ENCODE measurements at places on chromosomes 5 and 9.

- DNase-seq = no peak
These were observed 560 bp downstream of the DOCK2 start for GRCh38 chr5:169637549-169638121.

GRCh38 chr5:24367216-24367615, 277.6 kb downstream of the CDH10 start:
- no peak for DNase-seq

GRCh38 chr5:32612134-32612888, 27.0 kb downstream of the SUB1 start:
- DNase-seq = no peak

GRCh38 chr5:131766689-131767088, 30.1 kb downstream of the FNIP1 start:
- DNase-seq = no peak

DNA sequence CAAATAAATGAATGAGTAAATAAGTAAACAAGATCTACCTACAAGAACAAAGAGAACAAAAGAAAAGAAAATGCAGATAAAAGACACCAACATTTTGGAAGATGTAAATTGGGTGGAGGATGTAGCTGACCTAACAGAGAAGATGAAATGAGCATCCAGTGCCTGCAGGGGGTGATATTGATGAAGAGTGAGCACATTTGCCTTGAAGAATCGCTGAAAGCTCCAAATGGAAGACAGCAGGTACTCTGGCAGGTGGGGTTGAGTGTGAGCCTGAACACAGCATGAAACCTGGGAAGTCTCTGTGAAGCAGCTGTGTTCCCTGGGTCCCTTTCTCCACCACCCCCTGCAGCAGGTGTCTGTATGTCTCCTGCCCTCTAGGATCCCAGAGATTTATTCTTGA, 125.6 kb downstream of the NXNL2 start:
- no peak for DNase-seq

GRCh38 chr9:130982636-130983358, 26.2 kb upstream of the LAMC3 start:
- DNase-seq = no peak

GRCh38 chr9:123544007-123544827, 188.2 kb downstream of the CRB2 start:
- DNase-seq = peak; percentile 53

- no peak for DNase-seq
These were observed 9.0 kb upstream of the INPP5E start for GRCh38 chr9:136448655-136449054.

- DNase-seq = no peak
These were observed 44.8 kb downstream of the LURAP1L start for GRCh38 chr9:12819436-12820185.

GRCh38 chr5:132661231-132662003, 3.4 kb downstream of the IL13 start:
- DNase-seq = no peak

DNA sequence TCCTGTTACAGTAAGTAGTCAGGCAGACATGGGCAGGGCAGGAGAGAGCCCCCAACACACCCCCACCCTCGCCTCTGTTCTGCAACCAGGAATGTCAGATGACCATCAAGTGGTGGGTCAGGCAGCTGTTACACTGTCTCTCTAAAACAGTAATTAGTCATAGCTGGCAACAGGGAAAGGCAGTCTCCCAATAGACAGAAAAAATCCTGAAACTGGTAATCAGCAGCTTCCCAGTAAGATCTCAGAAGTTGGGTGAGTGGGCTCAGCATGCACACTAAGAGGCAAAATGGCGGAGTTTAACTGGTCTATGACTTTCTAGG, 90.2 kb downstream of the C5orf15 start:
- DNase-seq = no peak

GRCh38 chr5:132029609-132030330, 18.3 kb upstream of the ACSL6 start:
- DNase-seq = no peak

- DNase-seq = no peak
These were observed 171.4 kb downstream of the RAB3C start for GRCh38 chr5:58754250-58754649.

GRCh38 chr5:59850766-59851165, 42.8 kb downstream of the PDE4D start:
- no peak for DNase-seq

DNA sequence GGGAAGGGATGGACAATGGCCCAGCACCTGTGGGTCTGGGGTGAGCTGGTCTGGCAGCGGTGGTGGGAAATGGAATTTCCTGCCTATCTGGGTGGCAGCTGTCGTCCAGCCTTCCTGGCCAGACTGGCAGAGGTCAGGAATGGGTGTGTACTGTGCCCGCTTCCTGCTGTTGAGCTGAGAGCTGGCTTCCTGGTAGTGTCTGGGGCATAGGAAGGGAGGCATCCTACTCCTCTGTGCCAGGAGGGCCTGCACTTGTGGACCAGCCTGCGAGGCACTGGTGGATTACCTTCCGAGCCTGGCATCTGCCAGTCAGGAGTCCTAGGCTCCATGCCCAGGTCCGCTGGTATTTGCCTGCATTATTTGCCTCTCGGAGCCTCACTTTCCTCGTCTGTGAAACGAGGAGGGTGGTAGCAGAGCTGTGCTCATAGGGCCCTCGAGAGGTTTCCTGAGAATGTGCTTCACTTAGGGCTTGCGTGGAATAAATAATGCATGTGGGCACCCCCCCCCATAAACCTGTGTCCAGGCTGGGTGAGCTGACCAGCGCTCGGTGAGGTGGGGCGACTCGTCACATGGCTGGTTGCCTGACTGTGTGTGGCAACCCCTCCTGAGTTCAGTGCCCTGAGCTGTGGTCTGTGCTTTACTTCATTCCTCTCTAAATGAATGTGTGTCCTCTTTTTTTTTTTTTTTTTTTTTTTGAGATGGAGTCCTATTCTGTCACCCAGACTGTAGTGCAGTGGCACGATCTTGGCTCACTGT, 47.7 kb downstream of the HMCN2 start:
- no peak for DNase-seq

DNA sequence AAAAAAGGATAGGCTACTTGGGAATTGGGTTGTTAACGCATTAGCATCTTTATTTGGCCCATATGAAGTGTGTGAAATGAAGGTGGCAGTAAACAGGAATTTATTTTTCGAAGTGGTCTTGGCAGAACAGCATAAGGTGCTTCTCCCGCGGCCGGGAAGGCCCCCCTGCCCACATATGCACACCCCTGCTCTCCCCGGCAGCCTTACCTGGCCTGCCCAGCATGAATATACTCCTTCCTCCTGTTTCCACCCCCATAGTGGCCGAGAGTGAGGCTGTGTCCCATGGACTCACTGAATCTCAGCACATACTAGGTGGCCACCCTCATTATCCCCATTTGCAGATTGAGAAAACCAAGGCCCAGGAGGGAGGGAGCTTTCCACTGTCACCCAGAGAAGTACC, 54.0 kb upstream of the OLFM1 start:
- DNase-seq = no peak

- no peak for DNase-seq
These were observed 71.8 kb downstream of the HMCN2 start for GRCh38 chr9:130337318-130337717.

DNA sequence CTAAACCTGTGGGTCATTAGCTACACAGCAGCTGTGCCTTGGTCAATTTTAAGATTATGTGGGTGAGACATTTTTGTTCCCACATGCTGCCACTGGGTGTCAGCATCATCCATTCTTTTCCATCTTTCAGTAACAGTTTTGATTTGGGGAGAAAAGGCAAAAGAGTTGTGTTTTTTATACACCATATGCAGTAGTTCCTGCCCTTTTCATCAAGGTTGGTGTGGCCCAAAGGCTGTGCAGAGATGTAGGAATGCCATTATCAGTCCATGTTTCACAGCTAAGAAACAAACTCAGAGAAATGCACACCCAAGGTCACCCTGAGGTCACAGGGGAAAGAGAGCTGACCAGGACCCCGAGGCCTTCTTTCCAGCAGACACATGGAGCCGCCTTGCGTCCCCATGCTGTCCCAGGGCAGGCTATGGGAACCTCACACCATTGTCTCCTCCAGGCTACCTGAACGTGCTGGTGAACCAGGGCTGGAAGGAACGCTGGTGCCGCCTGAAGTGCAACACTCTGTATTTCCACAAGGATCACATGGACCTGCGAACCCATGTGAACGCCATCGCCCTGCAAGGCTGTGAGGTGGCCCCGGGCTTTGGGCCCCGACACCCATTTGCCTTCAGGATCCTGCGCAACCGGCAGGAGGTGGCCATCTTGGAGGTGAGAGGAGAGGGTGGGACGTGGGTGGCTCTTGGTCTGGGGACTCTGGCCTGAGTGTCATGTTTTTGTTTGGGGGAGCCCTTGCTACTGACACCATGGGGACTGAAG, 27.8 kb upstream of the GRPEL2 start:
- peak; percentile 41 for DNase-seq

DNA sequence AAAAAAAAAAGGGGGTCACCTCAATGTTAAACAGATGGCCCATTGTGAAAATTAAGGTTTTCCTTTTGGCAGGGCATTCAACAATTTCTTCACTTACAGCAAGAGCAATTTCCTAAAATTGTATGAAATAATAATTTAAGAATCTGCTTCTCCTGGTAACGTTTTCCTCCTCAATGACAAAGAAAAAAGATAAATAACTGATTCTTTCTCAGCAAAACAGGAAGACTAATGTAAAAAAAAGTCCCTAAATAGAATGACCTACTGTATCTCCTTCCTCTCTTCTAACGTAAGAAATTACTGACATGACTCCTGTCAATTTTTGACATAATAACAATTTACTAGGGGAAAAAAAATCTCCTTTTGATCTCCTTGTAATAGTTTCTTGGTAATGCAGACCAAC, 25.5 kb downstream of the ABHD17B start:
- no peak for DNase-seq

DNA sequence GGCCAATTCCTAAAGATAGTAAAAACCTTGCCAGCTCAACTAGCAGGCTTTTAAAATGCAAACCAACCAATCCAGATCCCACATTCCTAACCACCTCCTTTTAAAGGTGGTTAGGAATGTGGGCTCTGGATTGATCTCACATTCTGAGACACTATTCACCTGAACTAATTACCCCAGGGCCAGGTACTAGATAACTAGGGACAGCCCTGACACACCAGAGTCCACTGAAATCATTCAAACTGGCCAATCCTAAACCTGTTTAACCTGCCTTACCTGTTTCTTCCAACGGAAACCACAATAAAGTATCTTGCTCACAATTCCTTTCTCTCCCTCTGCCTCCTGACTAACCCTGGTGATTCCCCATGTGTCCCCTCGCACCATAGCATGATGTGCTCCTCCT, 168.3 kb upstream of the DMAC1 start:
- DNase-seq = no peak

DNA sequence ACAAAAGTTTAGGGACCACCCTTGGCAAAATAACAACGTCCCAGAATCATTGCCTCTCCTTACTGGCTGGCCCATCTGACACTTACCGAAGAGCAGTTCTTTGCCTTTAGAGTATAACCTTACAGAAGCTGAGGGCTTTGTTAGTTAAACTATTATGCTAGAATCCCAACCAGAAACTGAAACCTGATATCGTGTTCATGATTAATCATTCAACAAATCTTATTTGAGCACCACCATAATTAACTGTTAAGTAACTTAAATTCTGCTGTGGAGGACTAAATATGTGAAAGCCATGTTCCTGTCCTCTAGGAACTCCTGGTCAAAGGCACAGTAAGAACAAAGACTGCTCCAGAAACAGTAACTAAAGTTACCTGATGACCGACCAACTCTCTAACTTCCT, 104.9 kb downstream of the ARL15 start:
- no peak for DNase-seq

DNA sequence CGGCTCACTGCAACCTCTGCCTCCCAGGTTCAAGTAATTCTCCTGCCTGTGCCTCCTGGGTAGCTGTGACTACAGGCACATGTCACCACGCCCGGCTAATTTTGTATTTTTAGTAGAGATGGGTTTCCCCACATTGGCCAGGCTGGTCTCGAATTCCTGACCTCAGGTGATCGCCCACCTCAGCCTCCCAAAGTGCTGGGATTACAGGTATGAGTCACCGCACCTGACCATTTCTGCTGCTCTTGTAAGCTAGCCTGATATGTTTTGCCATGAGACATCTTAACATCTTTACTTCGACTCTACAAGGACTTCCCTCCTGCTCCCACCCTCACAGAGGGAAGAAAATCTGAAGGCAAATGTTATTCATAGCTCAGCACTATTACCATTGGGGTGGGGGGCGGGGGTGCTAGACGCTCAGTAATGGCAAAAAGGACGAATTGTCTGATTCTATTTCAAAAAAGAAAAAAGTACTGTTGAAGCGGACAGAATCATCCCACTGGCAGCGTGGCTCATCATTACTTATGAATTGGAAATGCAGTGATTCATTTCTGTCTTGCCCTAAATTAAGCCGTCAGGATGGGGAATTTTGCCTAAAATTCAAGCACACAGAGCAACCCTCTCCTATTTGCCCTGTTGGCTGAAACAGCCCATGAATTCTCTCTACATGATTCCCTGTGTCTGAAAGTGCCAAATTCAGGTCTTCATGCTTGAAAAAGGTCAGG, 46.4 kb upstream of the WWC1 start:
- peak; percentile 8 for DNase-seq

GRCh38 chr5:155929112-155929511, 397.9 kb upstream of the SGCD start:
- DNase-seq = no peak

DNA sequence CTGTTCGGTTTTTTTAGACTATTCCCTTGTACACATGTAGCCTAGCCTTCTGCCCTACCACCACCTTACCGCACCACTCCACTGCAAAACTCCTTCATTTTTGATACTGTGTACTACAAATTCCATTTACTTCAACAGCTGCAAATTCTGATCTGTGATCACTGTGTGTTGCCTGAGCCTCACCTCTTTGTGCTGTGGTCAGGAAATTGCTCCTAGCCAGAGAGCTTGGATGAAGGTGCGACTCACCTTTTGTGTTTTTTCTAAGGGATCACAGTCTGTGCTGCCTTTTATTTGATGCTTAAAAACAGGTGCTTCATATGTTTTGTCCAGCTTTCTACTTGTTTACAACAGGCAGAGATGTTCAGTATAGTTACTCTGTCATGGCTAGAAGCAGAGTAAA, 31.5 kb downstream of the CSNK1G3 start:
- DNase-seq = no peak

- no peak for DNase-seq
These were observed 346.0 kb downstream of the KDM4C start for GRCh38 chr9:7103771-7104170.

- peak; percentile 82 for DNase-seq
These were observed 2.0 kb downstream of the IER5L start for GRCh38 chr9:129175825-129176633.

- DNase-seq = no peak
These were observed 208.7 kb downstream of the FANCC start for GRCh38 chr9:95108777-95109176.

GRCh38 chr9:97772145-97772544, 75.0 kb upstream of the XPA start:
- DNase-seq = no peak

GRCh38 chr5:9861666-9862256, 231.6 kb upstream of the TAS2R1 start:
- DNase-seq = no peak

DNA sequence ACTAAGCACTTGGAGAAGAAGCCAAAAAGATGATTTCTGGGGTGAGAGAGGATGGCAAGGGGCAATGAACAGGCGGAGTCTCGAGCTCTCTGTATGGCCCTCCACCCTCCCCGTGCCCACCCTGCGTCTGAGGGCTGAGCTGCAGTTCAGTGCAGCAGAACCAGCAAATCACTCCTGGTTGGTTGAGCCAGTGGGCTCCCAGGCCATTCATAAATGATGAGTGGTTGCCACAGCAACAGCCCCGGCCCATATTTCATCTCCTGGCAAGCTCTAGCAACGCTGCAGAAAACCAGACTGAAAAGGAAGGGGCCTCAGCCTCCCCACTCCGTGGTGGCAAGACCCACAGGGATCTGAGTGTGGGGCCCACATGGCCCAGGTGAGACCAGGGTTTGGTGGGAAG, 93.8 kb upstream of the PPP1R26 start:
- DNase-seq = no peak

GRCh38 chr9:91845879-91846278, 104.1 kb downstream of the ROR2 start:
- no peak for DNase-seq

All from COLO829 (cell line).